Immature natural killer cell (primary cell): ENCODE measurements at places on chromosomes 6 and 20.

DNA sequence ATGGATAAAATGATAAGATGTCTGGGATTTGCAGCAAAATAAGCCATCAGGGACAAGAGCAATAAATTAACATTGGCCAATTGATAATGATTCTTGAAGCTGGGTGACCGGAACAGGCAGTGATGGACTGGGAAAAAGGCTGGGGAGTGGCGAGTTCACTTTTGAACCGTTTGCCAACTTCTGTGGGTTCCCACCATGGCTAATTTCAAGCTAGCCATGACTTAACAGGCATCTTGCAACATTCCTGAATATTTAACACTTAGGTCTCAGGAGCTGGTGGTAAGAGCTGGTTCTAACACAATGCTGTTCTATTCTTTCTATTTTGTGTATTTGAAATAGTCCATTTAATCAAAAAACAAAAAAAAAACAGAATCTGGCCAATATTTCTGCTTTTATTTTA, 37.6 kb upstream of the CD83 start:
- H3K27me3 ChIP-seq, result no peaks in the 10 kb centered on the region
- H3K36me3 ChIP-seq, result no peaks in the 10 kb centered on the region
- DNase-seq, result no peak

- DNase-seq, result peak; percentile 85
- H3K27me3 ChIP-seq, result peaks cover 12% of the 10 kb centered on the region
- H3K4me3 ChIP-seq, result peak within 1 kb of the TSS; percentile 87
- peaks cover 27% of the 10 kb centered on the region for H3K4me1 ChIP-seq
Measured at GRCh38 chr6:43509984-43510826, at the start of gene LRRC73. LRRC73 (minus strand) TSS chr6:43510346; CDS start chr6:43509785, 561 bp downstream.

DNA sequence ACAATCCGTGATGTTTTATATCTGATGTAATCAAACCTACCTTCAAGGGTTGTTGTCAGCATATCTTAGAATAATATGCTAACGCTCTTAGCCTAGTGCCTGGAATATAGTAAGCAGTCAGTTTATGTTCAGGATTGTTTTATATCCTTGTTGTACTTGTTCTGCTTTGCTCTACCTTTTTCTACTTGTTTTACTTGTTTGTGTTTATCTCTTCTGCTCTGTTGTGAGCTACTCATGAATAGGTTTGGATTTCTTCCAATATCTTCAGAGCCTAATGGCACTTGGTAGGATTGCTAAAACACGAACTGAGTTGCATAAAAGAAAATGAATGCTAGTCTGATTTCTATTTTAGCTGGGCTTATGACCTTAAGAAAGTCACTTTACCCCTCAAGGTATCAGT, 40.1 kb downstream of the DNAH8 start:
- no peak for DNase-seq
- H3K27me3 ChIP-seq, result no peaks in the 10 kb centered on the region
- no peaks in the 10 kb centered on the region for H3K36me3 ChIP-seq
- no peak overlapping the region for H3K4me3 ChIP-seq
- no peak overlapping the region for H3K27ac ChIP-seq

- H3K27ac ChIP-seq, result no peak within 1 kb of the TSS
- peaks cover 10% of the 10 kb centered on the region for H3K27me3 ChIP-seq
- H3K36me3 ChIP-seq, result no peaks in the 10 kb centered on the region
- peaks cover 13% of the 10 kb centered on the region for H3K4me1 ChIP-seq
Measured at GRCh38 chr20:45827030-45827652, at the start of gene TNNC2. TNNC2 (minus strand) TSS chr20:45827312; CDS start chr20:45827248, 64 bp downstream.

- no peak for DNase-seq
- no peak overlapping the region for H3K4me3 ChIP-seq
- peaks cover 5% of the 10 kb centered on the region for H3K4me1 ChIP-seq
- H3K27me3 ChIP-seq, result peaks cover 15% of the 10 kb centered on the region
- no peak overlapping the region for H3K27ac ChIP-seq
Measured at GRCh38 chr20:56626367-56627121, 2.6 kb upstream of the TFAP2C start.

DNA sequence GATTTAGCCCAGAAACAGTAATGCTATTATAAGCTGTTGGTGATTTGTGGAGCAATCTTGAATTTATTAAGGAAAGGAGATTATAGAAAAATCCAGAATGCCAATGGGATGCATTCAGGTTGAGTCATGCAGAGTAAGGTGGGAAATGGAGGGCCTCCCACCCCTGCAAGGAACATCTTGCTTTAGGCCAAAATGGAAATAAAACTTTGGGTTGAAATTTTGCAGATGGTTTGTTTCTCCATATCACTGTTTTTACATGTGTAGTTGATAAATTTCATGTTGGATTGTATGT, 152.4 kb downstream of the BCAS1 start:
- H3K27ac ChIP-seq, result no peak overlapping the region
- H3K27me3 ChIP-seq, result peaks cover 1% of the 10 kb centered on the region
- H3K4me3 ChIP-seq, result no peak overlapping the region
- H3K36me3 ChIP-seq, result no peaks in the 10 kb centered on the region
- no peak for DNase-seq

- H3K36me3 ChIP-seq, result no peaks in the 10 kb centered on the region
- no peak overlapping the region for H3K4me3 ChIP-seq
- no peak for DNase-seq
- H3K27me3 ChIP-seq, result peaks cover 12% of the 10 kb centered on the region
- no peaks in the 10 kb centered on the region for H3K4me1 ChIP-seq
Measured at GRCh38 chr6:33895296-33895695, 91.5 kb upstream of the MLN start.

DNA sequence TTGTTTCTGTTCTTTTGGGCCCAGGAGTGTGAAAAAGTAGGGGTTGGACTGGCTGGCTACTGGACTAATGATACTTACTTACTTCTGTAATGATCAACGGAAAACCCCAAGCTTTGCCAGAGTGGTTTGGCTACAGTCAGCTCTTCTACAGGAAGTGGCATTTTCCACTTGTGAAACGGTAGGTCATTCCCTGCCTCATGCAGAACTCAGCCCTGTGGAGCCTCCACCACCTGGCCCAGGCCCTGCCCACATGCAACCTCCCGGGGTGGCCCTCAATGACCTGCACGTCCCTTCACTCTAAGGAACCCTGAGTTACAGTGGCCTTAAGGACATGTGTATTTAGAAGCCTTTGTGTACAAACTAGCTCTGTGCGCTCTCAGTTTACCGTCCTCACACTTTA, 140.4 kb downstream of the DTNBP1 start:
- H3K4me1 ChIP-seq, result peaks cover 65% of the 10 kb centered on the region
- peak; percentile 23 for DNase-seq
- H3K36me3 ChIP-seq, result peaks cover 62% of the 10 kb centered on the region
- H3K27ac ChIP-seq, result peak overlapping the region; percentile 82
- H3K27me3 ChIP-seq, result peaks cover 12% of the 10 kb centered on the region
- peak overlapping the region; percentile 19 for H3K4me3 ChIP-seq

DNA sequence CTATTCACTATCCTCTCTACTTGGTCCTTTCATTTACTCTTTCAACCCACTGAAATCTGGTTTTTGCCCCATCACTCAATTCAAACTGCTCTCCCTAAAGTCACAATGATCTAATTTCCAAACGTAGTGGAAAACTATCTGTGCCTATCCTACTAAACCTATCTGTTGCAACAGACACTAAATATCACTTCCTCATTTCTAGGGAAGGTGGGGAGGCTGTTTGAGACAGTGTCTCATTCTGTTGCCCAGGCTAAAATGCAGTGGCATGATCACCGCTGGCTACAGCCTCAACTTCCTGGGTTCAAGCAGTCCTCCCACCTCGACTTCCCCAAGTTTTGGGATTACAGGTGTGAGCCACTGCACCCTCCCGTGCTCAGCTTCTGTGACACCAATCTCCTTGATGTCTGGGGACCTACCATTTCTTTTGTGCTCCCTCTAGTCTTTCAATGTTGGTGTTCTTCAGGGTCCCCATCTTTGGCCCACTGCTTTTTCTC, 8.8 kb downstream of the RANBP9 start:
- no peaks in the 10 kb centered on the region for H3K27me3 ChIP-seq
- DNase-seq, result no peak
- H3K27ac ChIP-seq, result no peak overlapping the region

DNA sequence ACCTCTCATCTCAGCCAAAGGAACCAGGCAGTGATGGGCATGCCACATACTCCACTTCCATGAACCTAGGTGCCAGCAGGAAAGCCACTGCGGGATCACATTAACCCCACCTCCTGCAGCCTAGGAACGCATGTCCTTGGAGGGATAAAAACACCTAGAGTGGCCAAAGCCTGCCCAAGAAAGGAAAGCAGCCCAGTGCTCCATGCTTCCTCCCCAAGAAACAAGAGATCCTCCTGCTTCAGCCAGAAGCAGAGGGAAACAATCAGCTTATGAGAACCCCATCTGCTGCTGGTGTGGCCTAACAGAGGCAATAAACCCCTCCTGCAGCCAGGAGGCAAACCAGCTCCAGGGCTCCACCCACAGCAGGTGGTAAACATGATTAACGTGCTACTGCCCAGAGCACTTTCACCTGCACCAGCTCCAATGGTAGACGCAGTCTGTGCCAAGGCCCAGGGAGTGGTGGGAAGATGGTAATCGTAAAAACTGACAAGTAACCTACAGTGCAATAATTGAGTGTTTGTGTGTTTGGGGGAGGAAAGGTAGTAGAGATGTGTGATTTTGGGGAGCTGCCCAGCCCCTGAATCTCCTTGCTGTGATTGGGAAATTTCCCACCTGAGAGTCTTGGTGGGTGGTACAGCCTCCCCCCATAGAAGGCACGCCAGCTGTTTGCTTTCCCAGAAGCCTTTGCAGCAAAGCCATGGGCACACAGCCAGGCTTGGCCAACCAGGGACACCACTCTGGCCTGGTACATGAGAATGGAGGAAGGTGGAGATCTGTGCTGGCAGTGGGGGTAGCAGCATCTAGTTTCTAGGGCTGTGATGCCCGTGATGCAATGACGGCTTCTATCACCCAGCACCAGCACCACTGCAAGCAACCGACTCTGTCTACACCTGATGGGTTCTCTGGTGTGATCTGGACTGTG, 50.6 kb upstream of the TBC1D7 start:
- no peak for DNase-seq
- H3K4me1 ChIP-seq, result peaks cover 98% of the 10 kb centered on the region
- no peaks in the 10 kb centered on the region for H3K36me3 ChIP-seq
- peak overlapping the region; percentile 67 for H3K27ac ChIP-seq

- H3K27me3 ChIP-seq, result peaks cover 10% of the 10 kb centered on the region
- H3K4me3 ChIP-seq, result no peak overlapping the region
- H3K4me1 ChIP-seq, result no peaks in the 10 kb centered on the region
- DNase-seq, result no peak
- H3K27ac ChIP-seq, result no peak overlapping the region
Measured at GRCh38 chr20:44129911-44130718, 56.9 kb downstream of the JPH2 start.

- no peaks in the 10 kb centered on the region for H3K27me3 ChIP-seq
- DNase-seq, result no peak
- H3K27ac ChIP-seq, result no peak overlapping the region
- no peaks in the 10 kb centered on the region for H3K36me3 ChIP-seq
Measured at GRCh38 chr6:127710668-127711067, 133.7 kb downstream of the C6orf58 start.

DNA sequence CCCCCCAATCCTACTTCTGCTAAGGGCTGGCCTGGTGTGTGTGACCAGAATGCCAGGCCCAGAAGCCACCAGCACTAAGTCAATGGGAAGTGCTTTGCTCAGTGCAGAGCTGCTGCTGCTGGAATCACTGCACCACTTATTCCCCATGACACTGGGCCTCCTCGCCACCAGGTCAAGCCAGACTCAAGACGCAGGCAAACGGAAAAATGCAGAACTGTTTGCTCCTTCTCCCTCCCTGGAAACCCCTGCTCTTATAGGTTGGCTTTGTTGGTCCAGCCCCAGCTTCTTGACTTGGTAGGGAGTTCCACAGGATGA, 121.9 kb downstream of the PHACTR3 start:
- H3K27ac ChIP-seq, result no peak overlapping the region
- no peak for DNase-seq
- H3K4me3 ChIP-seq, result no peak overlapping the region
- H3K27me3 ChIP-seq, result peaks cover 8% of the 10 kb centered on the region
- peaks cover 11% of the 10 kb centered on the region for H3K4me1 ChIP-seq

DNA sequence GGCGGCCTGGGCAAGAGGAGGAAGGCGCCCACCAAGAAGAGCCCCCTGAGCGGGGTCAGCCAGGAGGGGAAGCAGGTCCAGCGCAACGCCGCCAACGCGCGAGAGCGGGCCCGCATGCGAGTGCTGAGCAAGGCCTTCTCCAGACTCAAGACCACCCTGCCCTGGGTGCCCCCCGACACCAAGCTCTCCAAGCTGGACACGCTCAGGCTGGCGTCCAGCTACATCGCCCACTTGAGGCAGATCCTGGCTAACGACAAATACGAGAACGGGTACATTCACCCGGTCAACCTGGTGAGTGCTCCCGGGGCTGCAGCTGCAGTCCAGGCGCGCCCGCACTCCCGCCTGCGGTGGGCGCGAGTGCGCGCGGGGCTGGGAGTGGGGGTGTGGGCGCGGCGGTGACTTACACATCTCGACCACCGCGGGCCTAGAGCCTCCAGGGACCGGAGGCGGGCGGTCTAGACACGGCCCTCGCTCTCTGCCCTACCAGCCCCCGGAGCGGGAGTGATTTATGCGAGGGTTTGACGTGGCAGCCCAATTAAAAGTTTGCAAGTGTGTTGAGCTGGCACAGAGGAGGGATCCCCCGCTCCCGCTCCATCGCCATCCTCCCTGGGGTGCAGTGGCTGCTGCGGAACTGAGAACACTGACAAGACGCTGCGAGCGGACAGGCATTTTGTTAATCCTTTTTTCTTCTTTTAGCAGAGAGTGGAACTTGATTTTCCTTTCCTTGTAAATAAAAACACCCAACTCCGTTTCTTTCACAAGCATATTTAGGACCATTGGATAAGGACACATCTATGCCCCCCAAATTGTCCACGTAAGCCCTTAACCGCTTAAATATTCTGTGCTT, 867 bp downstream of the TCF21 start:
- H3K36me3 ChIP-seq, result no peaks in the 10 kb centered on the region
- peak overlapping the region; percentile 21 for H3K4me3 ChIP-seq
- H3K27me3 ChIP-seq, result peaks cover 21% of the 10 kb centered on the region
- peaks cover 14% of the 10 kb centered on the region for H3K4me1 ChIP-seq
- H3K27ac ChIP-seq, result no peak overlapping the region

- DNase-seq, result no peak
- no peak overlapping the region for H3K27ac ChIP-seq
- H3K4me1 ChIP-seq, result no peaks in the 10 kb centered on the region
- H3K4me3 ChIP-seq, result no peak overlapping the region
- no peaks in the 10 kb centered on the region for H3K36me3 ChIP-seq
Measured at GRCh38 chr20:51034988-51035656, 12.2 kb upstream of the KCNG1 start.

DNA sequence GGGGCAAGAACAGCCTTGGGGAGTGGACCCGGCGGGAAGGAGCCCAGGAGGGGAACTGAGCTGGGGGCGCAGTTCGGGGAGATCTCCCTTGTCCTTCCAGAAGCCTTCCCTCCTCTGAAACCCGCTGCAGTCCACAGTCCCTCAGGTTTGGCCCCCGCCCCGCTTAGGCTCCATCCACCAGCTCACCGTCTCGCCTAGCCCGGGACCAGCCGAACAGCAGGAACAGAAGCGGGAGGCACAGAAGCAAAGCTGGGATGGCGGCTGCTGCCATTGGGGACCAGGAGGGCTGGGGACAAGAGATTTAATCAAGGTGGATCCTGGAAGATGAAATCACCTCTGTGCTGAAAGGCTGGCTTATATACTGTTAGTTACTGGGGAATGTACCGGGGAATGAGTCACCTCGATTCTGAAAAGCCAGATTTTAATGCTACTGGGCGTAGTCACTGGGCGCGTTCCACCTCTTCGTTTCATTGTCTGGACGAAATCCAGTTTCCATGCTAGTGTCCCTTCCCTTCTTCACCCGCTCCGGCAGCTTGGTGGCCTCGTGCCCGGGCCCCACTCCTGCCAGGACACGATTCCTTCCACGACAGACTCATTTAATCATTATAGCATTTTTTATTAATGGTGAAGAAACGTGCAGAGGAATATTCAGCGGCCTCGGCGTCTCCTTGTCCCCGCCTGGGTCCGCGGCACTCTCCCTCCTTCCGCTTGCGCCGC, at the start of gene RAET1L:
Gene RAET1L, minus strand, starts transcription at position 332 of the 717 bp plus-strand sequence. Its CDS starts 61 bp downstream, at position 271.
- H3K36me3 ChIP-seq, result no peaks in the 10 kb centered on the region
- peaks cover 21% of the 10 kb centered on the region for H3K27me3 ChIP-seq
- no peak within 1 kb of the TSS for H3K27ac ChIP-seq
